Stimulated activated CD4-positive, alpha-beta T cell treated with anti-CD3 and anti-CD28 coated beads, Interleukin-1b, Interleukin-23, amount 100 ng/mL, for 1 hour (primary cell): ENCODE measurements at places on chromosomes 2 and 18.

DNA sequence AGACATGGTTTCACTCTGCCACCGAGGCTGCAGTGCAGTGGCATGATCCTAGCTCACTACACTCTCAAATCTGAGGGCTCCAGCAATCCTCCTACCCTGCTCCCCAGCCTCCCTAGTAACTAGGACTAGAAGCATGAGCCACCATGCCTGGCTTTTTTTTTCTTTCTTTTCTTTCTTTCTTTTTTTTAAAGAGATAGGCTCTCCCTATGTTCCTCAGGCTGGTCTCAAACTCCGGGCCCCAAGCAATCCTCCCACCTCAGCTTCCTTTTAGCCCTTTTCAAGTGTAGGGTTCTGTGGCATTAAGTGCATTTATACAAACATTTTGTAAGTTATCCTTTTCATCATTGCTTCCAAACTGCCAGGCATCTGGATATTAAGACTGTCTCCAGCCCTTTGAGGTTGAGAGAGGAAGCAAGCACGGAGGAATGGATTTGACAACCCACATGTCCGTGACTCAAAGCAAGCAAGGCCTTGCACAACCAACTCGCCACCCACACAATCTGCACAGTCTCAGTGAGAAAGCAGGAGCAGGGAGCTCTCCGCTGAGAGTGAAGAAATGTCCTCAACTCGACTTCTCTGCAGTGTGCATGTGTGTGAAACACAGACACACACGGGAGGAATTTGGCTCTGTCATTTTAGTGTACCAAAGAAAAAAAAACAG lies 65.6 kb downstream of the ATP8B1 start:
- no peak for DNase-seq

DNA sequence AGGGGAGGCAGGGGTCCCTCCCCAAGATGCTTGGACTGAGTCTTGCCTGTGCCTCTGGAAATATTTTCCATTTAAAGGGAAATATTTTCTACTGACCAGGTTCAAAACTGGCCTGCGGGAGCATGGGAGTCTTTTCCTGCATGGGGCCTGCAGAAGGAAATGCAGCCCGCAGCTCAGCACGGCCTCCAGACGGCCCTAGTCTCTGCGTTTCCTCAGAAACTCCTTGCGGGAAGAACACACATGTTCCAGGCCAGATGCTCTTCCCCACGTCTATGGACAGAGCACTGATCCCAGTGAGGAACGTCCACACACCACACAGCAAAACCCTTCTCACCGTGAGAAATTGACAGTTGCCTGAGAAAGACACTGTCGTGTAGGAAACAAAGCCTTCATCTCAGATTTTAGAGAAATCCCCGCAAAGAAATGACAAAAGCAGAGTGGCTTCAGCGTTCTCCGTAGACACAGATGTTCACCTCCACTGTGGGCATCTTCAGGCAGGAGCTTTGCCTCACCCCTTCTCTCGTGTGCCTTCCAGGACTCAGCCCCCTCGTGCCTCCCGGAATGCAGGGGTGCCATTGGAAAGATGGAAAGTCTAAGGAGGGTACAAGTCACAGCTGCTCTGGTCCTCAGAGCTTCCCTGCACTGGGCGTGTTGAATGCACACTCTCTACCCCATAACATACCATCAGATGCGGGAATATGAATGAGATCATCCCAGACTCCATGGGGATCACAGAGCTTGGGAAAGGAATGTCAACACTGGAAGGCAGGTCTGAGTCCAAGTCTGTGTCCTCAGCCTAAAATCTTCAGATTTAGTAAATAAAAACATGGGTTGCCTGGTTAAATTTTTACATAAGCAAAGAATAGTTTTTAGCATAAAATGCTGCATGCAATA lies 438.7 kb upstream of the SALL3 start:
- no peak for DNase-seq

DNA sequence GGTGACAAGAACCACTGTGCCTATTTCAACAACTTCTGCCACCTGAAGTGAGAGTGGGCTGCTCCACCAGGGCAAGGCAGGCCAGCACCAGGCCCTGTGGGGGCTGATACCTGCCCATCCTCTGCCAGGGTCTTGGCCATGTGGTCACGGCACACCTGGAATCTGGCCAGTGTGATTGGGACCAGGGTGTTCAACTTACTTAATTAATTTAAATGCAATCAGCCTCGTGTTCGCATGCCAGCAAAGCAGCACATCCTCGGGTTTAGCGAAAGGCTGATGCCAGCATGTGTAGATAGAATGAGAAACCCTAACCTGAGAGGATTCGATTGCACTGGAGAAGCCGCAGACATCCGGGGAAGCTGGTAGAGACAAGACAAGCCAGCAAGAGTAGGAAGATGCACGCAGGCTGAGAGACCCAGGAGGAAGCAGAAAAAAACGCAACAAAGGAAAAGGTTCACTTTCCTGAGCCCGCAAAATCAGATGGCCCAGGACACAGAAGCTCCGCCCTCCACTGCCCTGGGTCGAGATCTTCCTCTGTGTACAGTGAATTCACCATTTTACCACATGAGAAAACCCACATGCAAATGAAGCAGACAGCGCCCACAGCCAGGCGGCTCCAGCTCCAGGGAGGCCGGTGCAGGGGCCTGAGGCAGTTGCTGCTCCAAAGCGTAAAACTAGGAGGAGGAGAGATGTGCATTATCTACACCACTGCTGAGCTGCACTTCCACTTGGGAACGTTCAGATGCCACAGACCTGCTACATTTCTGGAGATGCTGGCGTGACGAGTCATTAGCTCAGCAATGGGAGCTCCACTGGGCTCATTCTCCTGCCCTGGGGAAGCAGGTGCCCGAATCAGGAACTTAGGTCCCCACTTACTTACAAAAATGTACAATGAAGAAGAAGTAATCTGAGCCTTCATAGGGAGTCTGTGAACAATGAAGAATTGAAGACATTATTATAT lies 92.1 kb downstream of the TMEM18 start:
- DNase-seq: no peak

DNA sequence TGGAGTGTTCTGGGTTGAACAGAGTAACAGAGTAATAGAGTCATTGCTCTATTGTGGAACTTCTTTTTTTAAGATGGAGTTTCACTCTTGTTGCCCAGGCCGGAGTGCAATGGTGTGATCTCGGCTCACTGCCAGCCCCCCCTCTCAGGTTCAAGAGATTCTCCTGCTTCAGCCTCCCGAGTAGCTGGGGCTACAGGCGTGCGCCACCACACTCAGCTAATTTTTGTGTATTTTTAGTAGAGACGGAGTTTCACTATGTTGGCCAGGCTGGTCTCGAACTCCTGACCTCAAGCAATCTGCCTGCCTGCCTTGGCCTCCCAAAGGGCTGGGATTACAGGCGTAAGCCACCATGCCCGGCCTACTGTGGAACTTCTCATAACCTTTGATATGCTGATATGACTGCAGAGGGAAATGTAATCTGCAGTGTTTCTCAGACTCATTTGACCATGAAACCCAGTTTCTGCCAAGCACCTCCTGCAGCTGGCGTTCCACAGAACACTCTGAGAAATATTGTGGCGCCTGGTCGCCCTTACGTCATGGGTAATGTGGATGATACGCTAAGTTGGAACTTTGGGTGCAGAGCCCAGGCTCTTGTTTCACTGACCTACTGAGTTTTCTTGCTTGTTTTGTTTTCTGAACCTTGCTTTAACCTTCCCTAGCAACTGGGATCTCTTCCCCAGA lies 213.8 kb downstream of the BCL2 start:
- DNase-seq: no peak

DNA sequence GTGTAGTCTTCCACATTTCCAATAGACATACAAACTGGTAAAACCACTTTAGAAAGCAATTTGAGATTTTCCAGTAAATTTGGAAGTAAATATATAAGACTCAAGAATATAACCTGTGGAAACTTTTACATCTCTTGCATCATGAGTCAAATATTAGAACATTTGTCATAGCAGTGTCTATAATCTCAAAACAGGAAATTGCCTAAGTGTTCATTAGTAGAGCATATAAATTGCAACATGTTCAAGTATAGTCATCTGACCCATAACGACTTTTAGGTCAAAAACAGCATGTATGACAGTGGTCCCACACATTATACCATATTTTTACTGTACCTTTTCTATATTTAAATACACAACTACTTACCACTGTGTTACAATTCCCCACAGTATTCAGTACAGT lies 555.9 kb upstream of the VRK2 start:
- no peak for DNase-seq

- no peak for DNase-seq
Measured at GRCh38 chr2:33265584-33266338, 210.7 kb upstream of the RASGRP3 start.

DNA sequence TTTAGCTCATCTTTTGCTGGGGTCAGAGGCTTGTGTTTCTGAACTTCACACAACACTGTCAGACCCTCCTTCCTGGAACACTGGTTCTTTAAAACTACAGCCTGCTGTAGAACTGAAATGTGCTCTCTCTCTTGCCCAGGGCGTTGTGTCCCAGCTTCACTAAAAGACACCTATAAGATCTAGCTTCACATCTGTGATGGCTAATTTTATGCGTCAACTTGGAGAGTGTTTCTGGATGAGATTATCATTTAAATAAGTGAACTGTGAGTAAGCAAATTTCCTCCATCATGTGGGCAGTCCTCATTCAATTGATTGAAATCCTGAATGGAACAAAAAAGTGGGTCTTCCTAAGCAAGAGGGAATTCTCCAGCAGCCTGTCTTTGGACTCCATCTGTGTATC lies 140.3 kb downstream of the OSR1 start:
- DNase-seq: no peak

- DNase-seq: no peak
Measured at GRCh38 chr18:56165601-56166355, 472.6 kb downstream of the TXNL1 start.

DNA sequence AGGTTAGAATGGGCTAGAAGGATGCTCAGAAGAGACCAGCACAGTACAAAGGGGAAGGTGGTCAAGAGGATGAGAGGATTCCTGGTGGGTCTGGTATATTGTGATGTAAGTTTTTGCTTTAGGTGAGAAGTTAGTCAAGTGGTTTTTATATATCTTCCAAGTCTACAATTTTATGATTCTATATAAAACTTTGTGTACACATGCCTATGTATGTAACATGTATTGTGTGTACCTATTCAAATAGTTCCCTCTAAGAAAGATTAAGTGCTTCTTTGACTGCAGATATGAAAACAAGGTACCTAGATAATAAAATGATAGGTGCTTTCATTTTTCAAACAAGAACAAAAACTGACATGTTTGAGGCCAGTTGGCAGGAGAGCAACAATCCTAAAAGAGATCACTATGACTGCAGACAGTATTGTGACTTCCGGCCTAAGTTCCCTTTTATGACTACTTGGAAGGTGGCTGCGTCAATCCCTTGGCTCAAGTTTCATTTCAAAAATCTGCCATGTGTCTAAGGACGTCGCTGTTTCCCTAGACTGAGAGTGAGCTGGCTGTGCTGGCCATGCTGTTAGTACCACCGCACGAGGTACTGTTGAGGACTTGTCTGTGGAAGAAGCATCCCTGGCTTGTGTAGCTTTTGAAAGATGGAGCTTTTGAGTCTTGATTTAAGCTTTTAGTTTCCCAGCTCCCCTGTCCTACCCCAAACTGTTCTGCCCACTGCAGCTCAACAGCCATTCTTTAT lies 123.1 kb downstream of the PRPF40A start:
- DNase-seq: no peak

- DNase-seq: peak; percentile 0
Measured at GRCh38 chr2:64945973-64946768, 43.0 kb upstream of the SLC1A4 start.

- DNase-seq: no peak
Measured at GRCh38 chr2:240920783-240921231, 14.7 kb downstream of the CROCC2 start.

- no peak for DNase-seq
Measured at GRCh38 chr2:164589522-164589921, 31.8 kb downstream of the GRB14 start.
